ENCODE measurements at places on chromosomes 11 and 22. TPM values are rescaled to one million over a fixed set of nuclear protein-coding genes. Genes with fewer than 3 reads are reported as not detected.

GRCh38 chr11:120712881-120713280 is 201.3 kb downstream of the GRIK4 start:
- no peak for DNase-seq

DNA sequence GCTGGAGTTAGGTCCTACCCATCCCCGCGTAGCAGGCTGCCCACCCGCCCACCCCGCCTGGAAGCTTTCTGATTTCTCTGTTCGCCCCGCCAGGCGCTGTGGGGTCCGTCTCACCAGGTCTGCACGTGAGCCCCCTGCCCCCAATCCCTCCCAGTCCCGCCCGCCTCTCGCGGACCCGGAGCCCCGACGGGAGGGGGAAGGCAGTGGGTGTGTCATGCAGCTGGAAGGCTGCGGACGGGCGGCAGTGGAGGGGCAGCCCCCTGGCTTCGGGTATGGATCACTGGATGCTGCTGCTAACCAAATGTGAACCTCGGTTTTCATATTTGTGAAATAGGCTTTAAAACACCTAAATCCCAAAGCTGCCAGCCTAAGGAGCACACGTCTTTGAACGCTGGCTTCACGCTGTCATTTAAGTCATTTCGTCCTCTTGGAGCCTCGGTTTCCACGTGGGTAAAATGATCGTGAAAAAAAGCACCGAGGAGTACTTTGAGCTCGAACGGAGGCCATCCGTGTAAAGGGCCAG is 568 bp upstream of the BIK start:
- DNase-seq, result no peak

GRCh38 chr11:106917973-106918372 is 100.3 kb downstream of the GUCY1A2 start:
- no peak for DNase-seq

DNA sequence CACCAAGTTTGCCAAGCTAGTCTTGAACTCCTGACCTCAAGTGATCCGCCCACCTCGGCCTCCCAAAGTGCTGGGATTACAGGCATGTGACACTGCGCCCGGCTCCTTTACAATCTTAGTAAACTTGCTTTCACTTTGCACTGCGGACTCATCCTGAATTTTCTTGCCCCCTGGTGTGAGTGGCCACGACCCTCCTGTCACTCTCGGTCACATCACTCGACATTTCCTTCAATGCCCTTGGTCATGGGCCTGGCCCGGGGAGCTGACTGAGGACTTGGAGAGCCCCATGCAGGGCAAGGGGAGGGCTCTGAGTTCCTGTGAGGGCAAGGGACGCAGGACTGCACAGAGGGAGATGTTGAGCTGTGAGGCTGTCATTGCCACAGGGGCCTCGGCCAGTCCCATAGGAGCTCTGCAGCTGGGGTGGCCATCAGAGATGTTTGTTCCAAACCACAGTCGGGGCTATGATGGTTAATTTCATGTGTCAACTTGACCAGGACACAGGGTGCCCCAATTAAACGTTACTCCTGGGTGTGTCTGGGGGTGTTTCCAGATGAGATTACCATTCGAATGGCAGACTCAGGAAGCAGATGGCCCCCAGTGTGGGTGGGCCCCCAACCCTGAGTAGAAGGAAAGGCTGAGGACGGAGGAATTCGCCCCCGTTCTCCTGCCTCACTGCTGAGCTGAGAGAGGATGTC is 21.2 kb downstream of the A4GALT start:
- no peak for DNase-seq

- DNase-seq, result no peak
Measured at GRCh38 chr22:19122752-19123492, 710 bp upstream of the DGCR2 start.

ARHGAP8 gene
- 0.66 TPM for total RNA-seq

P4HA3 gene
- 1.8 TPM for total RNA-seq

MRGPRF gene
- total RNA-seq, result 132 TPM

GSTP1 gene
- 414 TPM for total RNA-seq
